ENCODE measurements at places on chromosomes 11 and 22. TPM values are rescaled to one million over a fixed set of nuclear protein-coding genes. Genes with fewer than 3 reads are reported as not detected.

FIBIN gene
- not detected for total RNA-seq

VPREB1 gene
- not detected for total RNA-seq

MS4A6A gene
- 0.60 TPM for total RNA-seq

GRCh38 chr22:19016081-19016766 is 80.1 kb upstream of the PRODH start:
- no peak for DNase-seq

DNA sequence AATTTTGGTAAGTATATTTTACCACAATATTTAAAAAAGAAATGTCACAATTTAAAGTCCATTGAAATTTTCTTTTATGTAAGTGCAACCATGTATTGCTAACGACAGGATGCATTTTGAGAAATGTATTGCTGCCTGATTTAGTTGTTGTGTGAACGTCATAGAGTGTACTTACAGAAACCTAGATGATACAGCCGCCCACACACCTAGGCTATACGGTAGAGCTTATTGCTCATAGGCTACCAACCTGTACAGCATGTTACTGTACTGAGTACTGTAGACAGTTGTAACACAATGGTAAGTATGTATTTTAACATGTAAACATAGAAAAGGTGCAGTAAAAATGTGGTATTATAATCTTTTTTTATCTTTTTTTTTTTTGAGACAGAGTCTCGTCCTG is 48.1 kb downstream of the CBL start:
- DNase-seq = no peak
